NCI-H524 (cell line): ENCODE measurements at places on chromosomes 5 and 9.

- DNase-seq: no peak
Observed at GRCh38 chr5:69467442-69468225, 25.0 kb upstream of the OCLN start.

- DNase-seq: no peak
Observed at GRCh38 chr5:135239453-135240282, 159.4 kb downstream of the MACROH2A1 start.

DNA sequence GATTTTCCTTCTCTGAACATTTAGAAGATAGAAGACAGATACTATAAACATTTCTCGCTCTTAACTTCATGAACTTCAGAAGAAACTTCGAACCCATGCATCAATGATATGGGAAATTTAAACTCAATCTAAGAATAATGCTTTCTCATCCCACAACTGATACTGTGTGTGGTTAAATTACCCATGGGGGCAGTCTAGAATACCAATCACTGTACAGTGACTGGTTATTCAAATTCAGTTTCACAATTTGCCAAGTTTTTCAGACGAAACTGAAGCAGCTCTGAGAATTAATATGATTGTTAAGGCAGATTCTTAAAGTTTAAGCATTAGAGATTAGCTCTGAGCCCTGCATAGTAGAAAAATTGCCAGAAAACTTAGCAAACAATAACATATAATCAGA is 431.0 kb downstream of the SH3GL2 start:
- DNase-seq: no peak

- DNase-seq: peak; percentile 9
Observed at GRCh38 chr9:108579757-108580439, 275.9 kb downstream of the ACTL7B start.
